A172 (cell line): ENCODE measurements at places on chromosomes 5 and 9. TPM values are rescaled to one million over a fixed set of nuclear protein-coding genes. Genes with fewer than 3 reads are reported as not detected.

GRCh38 chr5:58912116-58912515, 329.2 kb downstream of the RAB3C start:
- DNase-seq: no peak

DNA sequence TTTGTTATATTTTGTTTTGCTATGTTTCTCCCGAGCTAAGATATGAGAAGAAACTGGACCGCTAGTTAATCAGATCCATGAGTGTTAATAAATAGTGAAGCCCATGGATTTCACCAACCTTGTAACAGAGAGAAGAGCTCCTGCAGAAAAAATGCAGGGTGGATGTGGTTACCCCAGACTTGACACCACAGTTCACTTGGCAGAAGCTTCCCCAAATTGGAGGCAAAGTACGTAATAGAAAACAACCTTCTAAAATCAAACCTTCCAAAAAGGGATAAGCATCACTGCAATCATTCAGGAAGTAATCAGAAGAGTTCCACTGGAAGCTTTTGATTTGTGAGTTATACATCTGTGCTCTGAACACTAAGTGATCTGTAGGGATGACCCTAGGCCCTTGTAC, 267.5 kb downstream of the ACTL7B start:
- no peak for DNase-seq

DNA sequence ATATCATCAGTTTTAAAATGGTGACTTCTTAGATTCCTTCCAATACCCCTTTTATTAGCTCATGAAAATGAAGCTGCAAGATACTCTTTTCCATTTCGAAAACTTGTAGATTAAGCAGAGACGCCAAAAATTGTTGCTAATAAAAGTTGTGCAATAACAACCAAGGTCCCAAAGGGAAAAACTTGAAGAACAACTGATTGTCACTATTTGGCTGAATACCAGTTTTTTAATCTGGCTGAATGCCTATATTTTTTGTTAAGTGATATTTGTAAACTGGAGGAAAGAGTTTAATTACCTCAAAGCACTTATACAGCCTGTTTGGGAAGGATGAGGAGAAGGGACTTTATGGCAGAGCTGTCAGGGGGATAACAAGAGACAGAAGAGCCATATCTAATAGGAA, 14.6 kb downstream of the C5orf58 start:
- no peak for DNase-seq

DNA sequence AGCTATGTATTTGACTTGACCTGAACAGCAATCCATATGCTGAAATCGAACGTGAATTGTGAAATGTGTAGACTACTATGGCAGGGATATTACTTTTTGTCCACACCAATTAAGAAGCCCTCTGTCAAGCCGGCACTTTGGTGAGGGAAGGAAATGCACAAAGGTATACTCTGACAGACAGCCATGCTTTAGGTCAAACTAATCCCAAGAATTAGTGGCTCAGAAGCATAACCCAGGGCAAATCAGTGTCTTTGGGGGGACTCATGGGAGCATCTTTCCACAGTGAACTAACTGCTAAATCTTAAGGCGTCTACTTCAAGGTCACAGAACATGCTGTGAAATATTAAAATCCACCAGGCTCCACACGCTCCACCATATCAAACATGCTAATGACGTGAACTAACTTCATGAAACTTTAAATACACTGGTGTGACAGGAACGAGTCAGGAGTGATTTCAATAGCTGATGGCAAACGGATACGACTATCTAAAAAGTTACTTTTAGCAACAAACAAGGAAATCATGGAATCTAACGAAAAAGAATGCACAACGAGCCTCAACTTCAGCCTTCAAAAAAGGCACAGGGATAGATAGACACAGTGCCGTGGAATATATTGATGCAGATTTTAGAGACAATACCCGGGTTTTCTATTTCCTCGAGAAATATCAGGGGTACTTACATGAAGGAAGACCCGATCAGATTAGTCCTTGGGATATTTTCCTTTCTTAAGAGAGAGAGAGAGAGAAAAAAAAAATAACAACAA, 527 bp downstream of the MEF2C start:
- DNase-seq: no peak

DNA sequence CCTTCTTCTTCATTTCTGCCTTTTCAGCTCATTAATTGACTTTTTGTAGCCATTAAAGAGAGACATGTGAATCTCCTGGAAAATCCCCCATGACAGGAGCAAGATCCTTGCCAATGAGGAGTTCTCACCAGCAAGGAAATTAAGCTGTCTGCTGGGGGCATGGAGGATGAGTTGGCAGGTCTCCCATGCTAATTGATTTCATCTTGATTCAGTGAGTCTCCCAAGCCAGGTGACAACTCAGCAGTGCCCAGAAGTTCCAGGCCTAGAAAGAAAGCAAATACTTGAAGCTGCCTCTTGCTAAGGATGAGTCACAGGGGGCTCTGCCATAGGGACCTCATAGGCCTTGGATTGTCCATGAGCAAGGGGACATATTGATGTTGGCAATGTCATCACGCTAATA, 30.0 kb upstream of the ADRA1B start:
- DNase-seq: no peak

The FBXW2 gene
- 28.7 and 36.1 TPM in 2 replicates for total RNA-seq

The TMEM174 gene
- total RNA-seq: not detected in 2 replicates

DNA sequence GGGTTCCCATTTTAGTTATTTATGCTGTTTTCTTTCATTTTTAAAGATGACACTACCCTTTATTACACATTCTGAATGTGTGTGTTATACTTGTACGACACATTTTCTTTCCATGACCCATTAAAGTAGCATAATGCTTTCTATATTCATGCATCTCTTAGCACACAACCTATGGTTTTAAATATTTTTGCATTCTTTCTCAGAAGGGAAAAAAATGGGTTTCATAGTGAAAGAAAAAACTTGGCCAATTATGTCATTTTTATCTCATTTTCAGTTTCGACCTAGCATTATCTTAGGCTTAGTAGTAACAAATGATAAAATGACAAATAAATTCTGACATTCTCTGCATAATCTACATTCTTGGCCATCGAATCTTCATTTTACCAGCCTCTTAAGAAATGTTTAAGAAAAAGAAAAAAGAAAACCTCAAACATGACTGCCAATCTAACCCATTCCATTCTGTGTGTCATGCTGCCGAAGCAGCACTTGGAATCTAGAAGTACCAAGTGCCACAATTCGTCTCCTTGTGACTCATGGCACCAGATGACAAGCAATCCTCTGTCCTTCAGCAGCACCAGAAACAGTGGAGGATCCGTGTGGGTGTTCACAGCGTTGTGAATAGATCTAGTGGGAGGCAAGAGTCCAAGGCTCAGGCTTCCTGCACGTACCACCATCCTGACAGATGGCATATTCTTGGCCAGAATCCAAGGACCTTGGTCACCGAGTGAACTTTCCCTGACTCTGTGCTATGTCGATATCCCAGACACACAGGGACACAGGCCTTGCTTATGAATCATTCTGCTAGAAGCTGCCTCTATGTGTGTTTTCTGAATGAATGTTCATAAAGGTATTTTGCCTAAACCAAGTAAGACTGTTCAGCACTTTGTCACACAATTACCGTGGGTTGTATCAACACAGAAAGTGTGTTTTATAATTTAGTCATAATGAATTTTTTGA, 502.7 kb downstream of the NR2F1-AS1 start:
- peak; percentile 97 for DNase-seq

- DNase-seq: no peak
These were observed 113.2 kb downstream of the PALM2AKAP2 start for GRCh38 chr9:109893241-109893640.

- no peak for DNase-seq
These were observed 143.4 kb downstream of the MTRR start for GRCh38 chr5:8012131-8012977.

GRCh38 chr5:174030286-174030685, 15.2 kb upstream of the NSG2 start:
- DNase-seq: no peak

DNA sequence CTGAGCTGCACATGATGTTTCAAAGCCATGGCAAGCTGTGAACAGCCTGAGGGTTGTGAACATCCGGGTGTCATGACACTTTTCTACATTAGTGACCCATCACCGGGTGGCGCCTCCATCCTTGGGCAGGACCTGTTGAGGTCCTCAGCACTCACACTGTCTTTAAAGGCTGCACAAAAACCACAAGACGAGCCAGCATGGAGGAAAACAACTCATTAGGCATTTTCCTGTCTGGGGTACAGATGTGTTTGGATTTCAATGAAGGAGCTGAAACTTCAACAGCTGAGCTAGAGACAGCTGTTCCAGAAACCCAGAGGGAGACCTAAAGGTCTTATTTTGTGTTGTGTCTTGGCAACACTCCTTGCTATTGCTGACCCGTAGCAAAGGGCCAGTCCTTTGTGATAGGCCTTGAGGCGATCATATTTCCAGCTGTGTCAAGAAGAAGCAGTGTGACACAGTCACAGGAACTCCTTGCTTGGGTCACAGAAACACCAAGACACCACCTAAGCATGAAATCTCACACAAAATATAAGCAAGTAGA, 151.8 kb upstream of the VLDLR start:
- peak; percentile 19 for DNase-seq

DNA sequence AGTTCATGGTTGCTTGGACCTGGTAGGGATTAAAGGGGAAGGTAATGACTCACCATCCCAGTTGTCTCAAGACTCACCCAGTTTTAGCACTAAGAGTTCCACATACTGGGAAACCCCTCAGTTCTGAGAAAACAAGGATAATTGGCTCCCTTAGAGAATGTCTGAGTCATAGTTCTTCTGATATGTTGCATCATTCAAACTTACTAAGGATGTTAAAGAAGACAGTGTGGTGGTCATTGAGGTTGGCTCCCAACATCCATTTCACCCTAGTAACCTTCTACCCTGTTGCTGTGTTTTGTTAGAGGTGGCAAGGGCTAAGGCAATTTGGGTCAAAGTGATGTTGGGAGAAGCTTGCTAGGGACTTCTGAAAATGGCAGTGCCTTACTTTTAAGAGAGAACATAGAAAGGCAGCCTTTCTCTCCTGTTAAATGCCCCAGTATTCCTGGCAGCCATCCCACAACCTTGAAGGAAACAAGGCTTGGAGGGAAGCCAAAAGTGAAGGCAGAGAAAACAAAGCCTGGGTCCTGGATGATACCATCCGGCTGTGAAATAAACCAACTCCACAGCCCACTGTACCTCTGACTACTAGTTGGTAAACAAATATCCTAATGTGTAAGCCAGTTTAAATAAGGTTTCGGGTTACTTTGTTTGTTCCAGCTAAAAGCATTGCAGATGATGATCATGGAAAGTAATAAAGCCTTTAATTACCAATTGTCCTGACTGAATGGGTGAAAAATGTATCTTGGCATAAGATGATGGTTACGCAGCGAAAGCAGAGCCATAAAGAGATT, 80.4 kb upstream of the ADAMTSL1 start:
- DNase-seq: peak; percentile 97

GRCh38 chr9:119859128-119859527, 489.9 kb upstream of the BRINP1 start:
- no peak for DNase-seq

DNA sequence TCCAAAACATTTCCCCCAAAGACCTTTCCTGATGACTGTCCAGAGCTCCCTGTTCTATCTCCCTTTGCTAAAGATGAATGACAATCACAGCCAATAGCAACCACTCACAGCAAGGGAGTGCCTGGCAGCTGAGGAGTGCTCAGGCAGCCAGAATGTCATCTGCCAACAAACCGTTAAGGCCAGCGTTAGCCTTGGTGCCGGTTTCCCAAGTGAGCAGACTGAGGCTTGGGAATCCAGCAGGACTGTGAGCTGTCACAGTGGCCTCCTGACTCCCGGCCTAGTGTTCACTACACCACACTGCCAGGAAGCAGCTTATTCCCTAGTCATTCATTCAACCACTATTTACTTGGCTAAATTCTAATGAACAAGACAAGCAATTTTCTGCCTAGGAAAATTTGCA, 24.7 kb downstream of the STK10 start:
- no peak for DNase-seq

The BSPRY gene
- total RNA-seq: not detected in 2 replicates

- DNase-seq: no peak
These were observed 1.3 kb upstream of the DMRT3 start for GRCh38 chr9:974996-975739.

GRCh38 chr9:14193328-14193990, 120.5 kb downstream of the NFIB start:
- DNase-seq: no peak

The PCDHGA6 gene
- 1.9 and 2.5 TPM in 2 replicates for total RNA-seq

The PTTG1 gene
- 292 and 382 TPM in 2 replicates for total RNA-seq

DNA sequence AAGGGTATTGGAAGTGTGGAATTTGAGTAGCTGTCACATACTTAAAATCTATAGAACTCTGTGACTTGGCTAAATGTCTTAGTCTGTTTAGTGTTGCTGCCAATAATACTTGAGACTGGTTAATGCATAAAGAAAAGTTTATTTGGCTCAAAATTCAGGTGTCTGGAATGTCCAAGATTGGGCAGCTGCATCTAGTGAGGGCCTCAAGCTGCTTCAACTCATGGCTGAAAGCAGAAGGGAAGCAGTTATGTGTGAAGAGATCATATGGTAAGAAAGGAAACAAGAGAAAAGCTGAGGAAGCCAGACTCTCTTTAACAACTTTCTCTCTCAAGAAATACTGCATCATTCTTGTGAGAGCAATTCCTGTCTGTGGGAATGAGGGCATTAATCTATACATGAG, 1043.3 kb upstream of the CDH6 start:
- no peak for DNase-seq
